ENCODE measurements at places on chromosomes 7 and 10.

DNA sequence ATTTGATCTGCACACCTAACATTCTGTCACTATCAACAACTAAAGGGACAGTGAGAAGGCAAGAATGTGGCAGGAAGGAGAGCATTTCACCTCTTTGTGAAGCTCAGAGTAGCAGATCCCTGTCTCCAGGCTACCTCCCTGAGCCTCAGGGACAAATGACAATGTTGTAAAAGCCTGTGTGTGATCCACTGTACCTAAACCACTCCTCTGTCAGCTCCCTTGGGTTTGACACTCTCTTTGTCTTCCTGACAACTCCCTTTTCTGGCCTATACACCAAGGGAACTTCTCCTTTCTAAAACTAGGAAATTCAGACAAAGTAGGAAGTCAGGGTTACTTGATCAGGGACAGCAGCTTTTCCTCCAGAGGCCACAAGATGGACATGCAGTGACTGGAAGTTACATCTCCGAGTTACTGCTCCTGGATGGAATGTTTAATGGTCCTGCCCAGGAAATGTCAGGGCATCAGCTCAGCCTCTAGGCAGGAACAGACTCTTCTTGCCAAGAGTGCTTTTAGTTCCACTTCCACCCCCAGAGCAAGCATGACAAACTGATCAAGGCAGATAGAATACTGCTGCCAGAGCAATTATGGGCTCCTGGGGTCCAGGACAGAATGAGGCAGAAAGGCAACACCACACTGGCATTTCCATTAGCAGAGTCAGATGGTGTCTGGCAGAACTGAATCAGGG lies 1014.5 kb upstream of the LRRTM3 start:
- no peak for DNase-seq

- no peak for DNase-seq
Observed at GRCh38 chr10:43623351-43623750, 17.1 kb downstream of the ZNF485 start.

DNA sequence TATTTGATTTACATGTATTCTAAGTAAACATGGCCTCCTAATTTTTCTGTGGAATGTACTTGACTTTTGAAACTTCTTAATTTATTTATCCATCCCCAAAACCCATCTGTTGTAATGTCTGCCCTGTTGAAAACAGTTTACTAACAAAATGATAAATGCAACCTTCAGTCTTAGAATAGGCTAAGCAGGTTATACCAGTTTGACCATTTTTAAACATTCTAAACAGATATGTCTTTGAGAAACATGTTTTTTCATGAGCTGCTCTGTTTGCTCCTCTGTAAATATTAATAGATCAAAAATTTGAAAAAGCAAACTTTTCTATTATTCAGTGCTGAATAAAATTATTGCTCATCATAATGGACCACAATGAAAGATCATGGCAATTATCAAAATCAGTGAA lies 33.4 kb upstream of the NRBF2 start:
- DNase-seq: no peak

GRCh38 chr7:25060487-25061055 lies 64.5 kb downstream of the CYCS start:
- DNase-seq: no peak

GRCh38 chr10:10462151-10462941 lies 555.3 kb upstream of the CELF2 start:
- no peak for DNase-seq

GRCh38 chr7:123772652-123773051 lies 23.8 kb upstream of the WASL start:
- DNase-seq: no peak

DNA sequence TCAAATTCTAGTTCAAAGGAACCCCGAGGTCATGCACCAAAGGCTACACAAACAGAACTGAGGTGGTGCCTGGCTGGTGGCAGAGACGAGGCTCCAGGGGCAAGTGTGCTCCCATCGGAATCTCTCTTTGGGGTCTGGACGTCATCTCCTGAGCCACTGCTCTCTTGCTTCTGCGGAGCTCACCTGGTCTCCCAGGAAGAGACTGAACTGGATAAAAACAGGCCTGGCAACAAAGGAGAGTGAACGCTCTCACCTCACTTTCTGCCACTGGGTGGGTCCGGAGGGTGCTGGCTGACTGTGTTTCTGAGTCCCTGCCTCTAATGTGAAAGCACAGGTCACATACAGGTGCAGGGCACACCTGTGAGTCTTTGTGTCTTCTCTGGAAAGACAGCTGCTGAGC lies 22.4 kb downstream of the VIPR2 start:
- DNase-seq: no peak

DNA sequence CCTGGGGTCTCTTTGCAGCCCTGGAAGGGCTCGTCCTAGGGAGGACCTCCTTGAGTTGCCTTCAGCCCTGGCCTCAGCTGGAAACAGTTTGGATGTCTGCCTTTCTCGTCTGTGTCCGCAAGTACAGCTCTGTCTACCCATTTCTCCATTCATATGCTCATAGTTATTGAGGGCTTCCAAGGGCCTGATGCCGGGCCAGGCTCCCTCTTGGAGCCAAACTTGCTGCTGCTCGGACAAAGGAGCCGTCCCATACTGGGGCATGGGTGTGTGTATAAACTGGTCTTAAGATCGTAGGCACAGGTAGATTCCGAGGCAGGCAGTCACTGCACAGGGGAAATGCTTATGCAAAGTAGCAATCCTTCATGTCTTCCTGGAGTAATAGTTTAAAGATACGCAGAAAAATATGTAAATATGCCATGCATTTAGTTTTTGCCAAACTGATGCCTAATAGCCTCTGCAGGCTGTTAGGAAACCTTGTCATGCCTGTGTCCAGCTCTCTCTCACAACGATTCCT lies 117.0 kb upstream of the BTBD16 start:
- DNase-seq: no peak

DNA sequence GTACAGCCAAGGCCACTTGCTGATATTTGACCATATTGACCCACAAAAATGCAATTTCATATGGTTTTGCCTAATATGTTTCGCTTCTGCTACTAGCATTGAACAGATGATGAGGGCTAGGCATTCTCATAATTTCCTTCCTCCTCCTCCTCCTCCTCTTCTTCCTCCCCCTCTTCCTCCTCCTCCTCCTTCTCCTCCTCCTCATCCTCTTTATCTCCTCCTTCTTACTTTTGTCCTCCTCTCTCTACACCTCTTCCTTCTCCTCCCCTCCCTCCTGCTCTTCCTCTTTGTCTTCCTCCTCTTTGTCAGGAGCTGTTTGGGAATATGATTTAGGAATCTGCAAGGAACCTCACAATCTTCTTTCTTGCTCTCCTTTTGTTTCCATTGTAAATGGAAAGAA lies 133.9 kb upstream of the CELF2 start:
- DNase-seq: no peak

- DNase-seq: no peak
Observed at GRCh38 chr10:14700546-14700945, 74.2 kb downstream of the FAM107B start.

DNA sequence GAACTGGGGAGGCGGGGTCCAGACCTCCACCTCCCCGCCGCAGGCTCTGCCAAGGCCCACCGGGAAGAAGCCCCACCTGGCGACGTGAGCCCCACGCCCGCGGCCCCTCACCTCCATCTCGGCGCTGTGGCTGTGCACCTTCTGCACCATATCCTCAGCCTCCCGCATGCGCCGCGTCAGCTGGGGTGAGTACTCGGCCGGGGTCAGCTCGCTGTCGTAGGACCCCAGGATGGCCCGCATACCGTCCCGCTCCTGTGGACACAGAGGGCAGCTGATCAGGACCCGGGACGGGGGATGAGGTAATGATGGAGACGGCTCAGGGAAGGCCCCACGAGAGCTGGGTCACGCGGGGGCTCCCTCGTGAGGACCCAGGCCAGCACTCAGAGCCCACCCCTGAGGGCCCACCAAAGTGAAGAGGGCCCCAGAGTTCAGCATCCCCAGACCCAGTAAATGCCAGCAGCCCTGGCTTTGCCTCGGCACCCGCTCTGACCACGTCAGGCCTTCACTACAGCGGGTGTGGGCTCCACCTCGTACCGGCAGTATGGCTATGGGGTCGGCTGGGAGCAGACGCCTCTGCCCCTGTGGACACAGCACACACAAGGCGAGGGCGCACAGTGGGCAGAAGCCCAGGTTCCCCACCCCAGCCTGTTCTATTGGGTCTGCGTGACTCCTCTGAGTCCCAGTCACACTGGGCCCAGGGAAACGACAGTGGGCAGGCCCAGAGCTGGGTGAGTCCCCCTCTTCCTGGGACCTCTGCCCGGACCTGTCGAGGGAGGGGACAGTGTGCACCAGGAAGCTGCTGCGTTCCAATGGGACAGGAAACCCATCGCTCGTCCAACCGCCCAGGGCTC lies 218.1 kb downstream of the MAD1L1 start:
- DNase-seq: peak; percentile 67

DNA sequence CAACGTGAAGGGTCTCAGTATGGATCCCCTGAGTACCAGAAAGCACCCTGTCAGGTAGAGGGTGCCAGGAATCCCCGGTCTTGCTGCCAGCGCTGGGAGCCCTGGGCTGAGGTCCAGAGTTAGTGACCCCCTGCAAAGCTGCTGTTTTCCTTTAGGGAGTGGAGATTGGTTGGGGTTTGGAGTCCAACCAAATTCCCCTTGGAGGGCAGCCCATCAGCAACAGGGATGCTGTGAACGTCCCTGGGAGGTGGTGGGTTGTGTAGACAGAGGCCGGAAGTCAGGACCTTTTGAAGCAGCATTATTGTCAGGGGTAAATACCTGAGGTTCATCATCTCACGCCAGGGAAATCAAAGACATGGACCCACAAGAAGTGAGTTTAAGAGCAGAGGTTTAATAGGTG lies 104.2 kb downstream of the COL26A1 start:
- DNase-seq: no peak

GRCh38 chr10:44478876-44479705 lies 94.2 kb upstream of the CXCL12 start:
- no peak for DNase-seq

GRCh38 chr7:55969391-55969790 lies 5.0 kb downstream of the NIPSNAP2 start:
- no peak for DNase-seq

GRCh38 chr7:20306180-20306946 lies 24.3 kb upstream of the ITGB8 start:
- no peak for DNase-seq

GRCh38 chr10:119309423-119309770 lies 102.0 kb downstream of the GRK5 start:
- DNase-seq: no peak

- no peak for DNase-seq
Observed at GRCh38 chr10:91924212-91925021, 847 bp downstream of the BTAF1 start.

GRCh38 chr7:113664867-113665266 lies 253.9 kb downstream of the PPP1R3A start:
- no peak for DNase-seq

- DNase-seq: peak; percentile 58
Observed at GRCh38 chr7:30028749-30029635, 780 bp downstream of the PLEKHA8 start.

DNA sequence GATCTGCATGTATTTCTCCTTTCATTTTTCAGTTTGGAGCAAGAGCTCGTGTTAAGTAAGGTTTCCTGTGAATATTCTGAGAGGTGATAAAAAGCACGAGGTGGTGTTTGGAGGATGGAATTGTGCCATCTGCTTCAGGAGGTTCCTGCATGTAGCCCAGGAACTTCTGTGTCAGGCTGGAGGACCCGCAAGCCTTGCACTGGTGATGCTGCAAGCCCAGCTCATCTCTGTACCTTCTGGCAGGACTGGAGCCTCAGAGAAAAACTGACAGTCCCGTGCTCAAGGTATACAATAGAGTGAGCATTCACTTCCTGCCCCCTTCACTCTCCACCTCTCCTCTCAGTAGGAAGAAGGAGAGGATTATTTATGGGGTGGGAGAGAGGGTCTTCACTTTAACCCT lies 240.7 kb upstream of the CCDC6 start:
- no peak for DNase-seq

- no peak for DNase-seq
Observed at GRCh38 chr7:75881436-75882095, 2.7 kb downstream of the RHBDD2 start.

DNA sequence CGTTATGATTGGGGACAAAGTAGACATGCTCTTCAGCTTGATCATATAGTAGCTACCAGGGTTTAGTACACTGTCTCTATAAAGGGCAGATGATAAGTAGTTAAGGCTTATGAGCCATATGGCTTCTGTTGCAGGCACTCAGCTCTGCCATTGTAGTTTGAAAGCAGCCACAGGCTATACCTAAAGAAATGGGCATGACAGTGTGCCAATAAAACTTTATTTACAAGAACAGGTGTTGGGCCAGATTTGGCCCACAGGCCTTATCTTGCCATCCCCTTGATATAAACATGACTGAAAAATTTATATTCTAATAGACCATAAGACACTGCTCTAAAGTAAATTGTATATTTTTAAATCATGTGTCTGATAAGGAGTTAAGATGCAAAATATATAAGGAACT lies 36.6 kb downstream of the GRK5 start:
- DNase-seq: no peak

GRCh38 chr10:11045995-11046775 lies 28.5 kb downstream of the CELF2 start:
- no peak for DNase-seq

GRCh38 chr10:29646238-29646902 lies 11.6 kb upstream of the SVIL start:
- DNase-seq: no peak

DNA sequence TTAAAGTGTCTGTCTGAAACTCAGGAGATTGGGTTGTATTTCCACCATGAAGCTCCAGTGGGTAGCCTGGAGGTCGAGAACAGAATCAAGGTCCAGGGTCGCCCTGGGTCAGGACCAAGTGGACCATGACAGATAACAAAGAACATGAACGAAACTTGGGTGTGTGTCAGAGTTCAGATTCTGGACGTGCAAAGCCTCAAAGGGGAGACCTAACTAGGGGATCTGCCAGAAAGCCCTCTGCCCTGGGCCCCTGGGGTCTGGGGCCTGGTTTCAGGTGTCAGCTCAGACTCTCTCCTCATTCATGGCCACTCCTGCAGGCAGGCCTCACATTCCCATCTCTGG lies 1.6 kb downstream of the RASSF4 start:
- DNase-seq: no peak

DNA sequence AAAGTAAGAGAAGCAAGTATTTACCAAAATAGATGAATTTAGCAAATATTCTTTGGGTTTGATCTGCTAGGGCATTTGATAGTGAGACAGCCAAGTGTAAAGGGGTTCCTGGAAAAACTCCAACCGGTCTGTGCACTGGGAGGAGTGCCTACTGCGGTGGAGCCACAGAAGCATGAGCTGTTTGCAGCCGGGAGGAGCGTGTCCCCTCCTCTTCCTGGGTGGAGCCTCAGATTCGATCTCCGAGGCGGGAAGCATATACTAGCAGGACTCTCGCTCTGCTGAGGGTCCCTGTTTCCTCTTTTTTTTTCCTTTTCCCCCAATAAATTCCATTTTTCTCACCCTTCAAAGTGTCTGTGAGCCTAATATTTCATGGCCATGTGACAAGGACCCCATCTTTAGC lies 45.1 kb upstream of the MET start:
- DNase-seq: no peak

- no peak for DNase-seq
Observed at GRCh38 chr10:101237982-101238731, 8.9 kb upstream of the LBX1 start.

- no peak for DNase-seq
Observed at GRCh38 chr7:130084037-130084875, 13.9 kb downstream of the KLHDC10 start.

All from ureter (tissue), 1 donor.